NCI-H2171 (cell line): ENCODE measurements at places on chromosomes 2 and 18.

DNA sequence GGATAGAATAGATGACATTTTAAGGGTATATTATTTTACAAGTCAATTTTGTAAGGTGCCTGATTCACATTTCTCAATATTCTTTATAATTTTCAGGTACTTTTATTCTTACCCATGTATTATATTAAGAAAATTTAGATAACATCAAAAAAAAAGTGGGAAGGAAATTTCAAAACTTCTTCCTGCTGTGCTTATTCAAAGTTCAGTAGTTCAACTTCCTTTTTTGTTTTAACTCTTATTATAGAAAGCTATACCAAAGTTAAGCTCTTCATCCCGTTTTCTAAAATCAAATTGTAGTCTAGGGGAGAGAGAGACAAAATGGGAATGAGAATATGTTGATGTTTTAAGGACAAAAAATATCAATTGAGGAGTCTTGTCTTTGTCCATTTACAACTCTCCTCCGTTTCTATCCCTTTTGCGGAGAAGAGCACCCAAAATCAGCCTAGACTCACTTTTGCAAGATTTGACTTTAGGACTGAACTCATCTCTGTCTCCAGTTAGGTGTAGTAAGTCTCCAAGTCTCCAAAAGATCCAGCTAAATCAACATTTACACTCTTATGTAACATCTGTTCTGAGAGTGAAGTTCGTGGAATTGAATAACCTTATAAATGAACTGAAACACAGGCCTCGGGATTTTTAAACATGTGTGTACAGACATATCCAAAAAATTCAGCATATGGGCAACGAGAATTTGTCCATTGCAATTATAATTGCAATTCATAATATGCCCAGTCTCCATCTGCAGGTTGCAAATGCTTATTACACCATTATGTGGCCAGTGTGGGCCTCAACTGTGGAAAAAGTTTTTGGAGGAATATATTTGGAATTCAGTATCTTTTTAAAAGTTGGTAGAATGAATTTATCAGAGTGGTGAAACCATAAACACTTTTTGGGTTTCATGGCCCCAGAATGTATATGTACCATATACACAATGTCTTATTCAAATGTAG, 23.9 kb downstream of the FAM124B start:
- DNase-seq, result no peak

- no peak for DNase-seq
These were observed 275.1 kb downstream of the TGIF1 start for GRCh38 chr18:3725115-3725514.

GRCh38 chr2:160576054-160576499, 82.5 kb upstream of the RBMS1 start:
- no peak for DNase-seq

- DNase-seq, result no peak
These were observed 330.0 kb downstream of the PLCL1 start for GRCh38 chr2:198134293-198134955.

GRCh38 chr2:203740871-203741281, 34.4 kb downstream of the CD28 start:
- no peak for DNase-seq
